ENCODE measurements at places on chromosomes 11 and 22.

DNA sequence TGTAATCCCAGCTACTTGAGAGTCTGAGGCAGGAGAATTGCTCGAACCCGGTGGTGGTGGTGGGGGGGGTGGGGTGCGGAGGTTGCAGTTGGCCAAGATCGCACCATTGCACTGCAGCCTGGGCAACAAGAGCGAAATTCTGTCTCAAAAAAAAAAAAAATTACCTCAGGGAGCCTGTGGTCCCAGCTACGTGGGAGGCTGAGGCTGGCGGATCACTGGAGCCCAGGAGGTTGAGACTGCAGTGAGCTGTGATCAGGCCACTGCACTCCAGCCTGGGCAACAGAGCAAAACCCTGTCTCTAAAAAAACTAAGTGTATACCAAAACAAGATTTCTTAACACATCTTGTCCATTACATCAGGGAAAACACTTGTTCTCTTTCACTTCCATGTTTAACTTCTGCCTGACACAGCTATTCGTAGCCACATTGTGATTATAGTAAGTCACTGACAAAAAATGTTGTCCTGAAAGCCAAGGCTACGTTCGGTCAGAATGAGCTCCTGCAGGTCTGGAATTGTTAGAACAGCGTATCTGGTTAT, 1.4 kb downstream of the TMEM80 start:
- no peak for DNase-seq

DNA sequence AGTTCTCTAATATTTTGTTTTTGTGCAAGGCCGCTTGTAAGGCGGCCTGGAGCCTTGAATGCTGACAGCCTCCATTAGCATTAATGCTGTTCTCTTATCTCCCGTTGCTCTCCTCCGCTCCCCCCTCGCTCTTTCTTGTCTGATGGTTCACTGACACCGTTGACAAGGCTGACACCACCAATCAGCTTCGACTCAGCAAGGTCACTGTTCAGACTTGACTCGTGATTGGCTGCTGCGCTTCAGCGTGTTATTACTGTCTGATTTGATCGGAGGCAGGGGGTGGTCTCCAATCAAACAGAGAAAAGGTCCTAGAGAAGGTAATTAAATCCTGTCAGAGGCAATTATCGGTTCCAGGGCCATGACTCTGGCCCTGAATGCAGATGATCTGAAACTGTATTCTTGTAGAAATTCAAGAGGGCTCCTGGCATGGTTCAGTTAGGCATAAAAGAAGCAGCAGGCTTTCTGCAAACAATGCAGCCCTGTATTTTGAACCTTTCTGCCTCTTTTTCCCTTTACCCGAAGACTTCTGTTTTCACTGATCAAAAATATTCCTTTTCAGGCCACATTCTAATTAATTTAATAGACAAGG, 49.3 kb upstream of the MPPED2 start:
- peak; percentile 6 for DNase-seq

GRCh38 chr11:22084564-22084963, 108.3 kb upstream of the ANO5 start:
- DNase-seq, result no peak

DNA sequence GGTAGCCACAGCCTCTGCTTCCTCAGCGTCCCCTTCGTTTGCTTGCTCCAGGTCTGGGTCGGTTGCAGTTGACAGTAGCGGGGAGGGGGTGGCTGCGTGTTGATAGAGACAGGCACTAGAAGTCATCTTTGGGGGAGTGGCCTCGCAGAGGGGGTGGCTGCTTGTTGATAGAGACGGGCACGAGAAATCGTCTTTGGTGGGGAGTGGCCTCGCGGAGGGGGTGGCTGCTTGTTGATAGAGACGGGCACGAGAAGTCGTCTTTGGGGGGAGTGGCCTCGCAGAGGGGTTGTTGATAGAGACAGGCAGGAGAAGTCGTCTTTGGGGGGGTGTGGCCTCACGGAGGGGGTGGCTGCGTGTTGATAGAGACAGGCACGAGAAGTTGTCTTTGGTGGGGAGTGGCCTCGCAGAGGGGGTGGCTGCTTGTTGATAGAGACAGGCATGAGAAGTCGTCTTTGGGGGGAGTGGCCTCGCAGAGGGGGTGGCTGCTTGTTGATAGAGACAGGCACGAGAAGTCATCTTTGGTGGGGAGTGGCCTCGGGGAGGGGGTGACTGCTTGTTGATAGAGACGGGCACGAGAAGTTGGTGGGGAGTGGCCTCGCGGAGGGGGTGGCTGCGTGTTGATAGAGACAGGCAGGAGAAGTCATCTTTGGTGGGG, 328.3 kb downstream of the TBC1D22A start:
- no peak for DNase-seq

DNA sequence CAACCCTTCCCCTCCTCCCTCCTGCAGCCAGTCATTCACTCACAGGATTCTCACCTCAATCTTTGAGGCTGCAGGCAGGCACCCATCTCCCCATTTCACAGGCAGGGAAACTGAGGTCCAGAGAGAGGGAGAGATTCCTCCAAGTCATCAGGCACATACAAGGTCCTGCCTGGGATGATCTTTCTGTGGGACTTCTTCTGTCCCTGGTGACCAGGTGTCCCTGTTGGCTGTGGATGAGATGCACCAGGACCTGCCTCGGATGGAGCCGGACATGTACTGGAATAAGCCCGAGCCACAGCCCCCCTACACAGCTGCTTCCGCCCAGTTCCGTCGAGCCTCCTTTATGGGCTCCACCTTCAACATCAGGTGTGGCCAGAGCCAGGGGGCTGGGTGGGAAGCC, 7.8 kb downstream of the FTH1 start:
- DNase-seq, result no peak

DNA sequence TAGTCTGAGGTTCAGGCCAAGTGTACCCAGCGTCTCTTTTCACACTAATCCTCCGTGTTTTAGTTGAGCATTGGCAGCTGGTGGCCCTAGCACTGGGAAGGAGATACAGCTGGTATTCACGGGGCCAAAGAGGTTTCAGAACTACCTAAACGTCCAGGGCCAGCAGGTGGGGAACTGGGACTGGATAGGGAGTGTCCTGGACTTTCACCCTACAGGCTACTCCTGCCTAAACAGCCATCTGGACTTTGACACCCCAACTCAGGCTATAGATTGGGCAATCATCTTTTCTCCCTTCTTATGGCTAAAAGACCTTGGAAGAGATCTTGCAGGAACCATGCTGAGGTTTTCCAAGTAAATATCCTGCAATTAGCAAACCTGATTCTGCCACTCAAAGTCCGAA, 2.8 kb downstream of the SPON1 start:
- DNase-seq, result no peak

DNA sequence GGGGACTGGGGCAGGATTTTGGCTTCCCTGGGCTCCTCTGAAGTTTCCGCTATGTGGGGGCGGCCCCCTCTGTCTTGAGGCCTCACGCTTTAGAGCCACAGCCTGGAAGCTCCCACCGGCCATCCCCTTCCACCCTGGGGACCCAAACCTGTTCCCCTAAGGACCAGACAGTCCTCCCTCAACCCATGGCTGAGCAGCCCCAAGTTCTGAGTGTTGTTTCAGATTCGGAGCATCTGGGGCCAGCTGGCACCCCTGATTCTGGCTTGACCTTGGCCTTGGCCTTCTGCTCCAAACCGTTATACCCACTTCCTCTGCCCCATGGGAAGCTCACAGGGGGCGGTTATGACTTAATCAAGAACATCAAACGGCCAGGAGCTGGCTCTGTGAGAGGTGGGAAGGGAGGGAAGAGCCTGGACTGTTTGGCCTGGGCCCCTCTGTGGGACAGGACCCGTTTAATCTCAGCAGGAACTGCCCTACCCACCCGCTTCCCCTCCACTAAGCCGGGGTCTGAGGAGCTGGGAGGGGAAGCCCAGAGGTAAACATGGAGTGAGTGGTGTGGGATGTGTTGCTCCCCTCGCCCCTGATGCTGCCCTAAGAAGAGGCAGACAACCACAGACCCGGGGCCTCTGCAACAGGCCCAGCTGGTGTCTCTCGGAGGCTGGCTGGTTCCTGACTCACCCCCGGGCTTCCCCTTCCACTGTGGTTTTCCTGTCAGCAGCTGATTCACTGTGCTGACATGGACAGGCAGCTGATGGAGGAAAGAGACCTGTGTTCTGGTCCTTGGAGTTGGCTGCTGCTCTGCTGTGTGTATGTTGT, 3.4 kb downstream of the CD82 start:
- peak; percentile 72 for DNase-seq

- DNase-seq, result no peak
Measured at GRCh38 chr11:69504576-69505335, 23.3 kb downstream of the LINC01488 start.

DNA sequence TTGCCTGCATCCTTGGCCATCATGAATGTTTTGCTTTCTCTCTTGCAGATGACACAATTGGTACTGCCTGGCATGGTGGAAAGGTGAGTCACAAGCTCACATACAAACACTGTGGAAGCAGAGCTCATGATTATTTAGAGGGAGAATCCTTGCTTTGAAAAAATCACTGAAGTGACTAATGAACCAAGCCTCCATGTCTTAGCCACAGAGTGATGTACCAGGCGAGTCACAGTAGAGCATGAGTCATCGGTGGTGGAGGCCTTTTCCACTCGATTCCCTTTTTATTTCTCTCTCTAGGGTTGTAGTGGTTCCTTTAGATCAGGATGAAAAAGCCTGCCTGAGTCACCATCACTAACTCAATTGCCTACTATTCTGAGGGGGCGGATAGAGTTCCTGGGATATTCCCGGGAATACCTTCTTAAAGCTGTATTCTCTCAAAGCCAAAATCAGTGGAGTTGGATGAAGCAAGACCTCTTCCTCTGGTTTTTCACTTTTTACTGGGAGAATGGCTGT, 49.6 kb upstream of the ALKBH3 start:
- DNase-seq, result no peak

DNA sequence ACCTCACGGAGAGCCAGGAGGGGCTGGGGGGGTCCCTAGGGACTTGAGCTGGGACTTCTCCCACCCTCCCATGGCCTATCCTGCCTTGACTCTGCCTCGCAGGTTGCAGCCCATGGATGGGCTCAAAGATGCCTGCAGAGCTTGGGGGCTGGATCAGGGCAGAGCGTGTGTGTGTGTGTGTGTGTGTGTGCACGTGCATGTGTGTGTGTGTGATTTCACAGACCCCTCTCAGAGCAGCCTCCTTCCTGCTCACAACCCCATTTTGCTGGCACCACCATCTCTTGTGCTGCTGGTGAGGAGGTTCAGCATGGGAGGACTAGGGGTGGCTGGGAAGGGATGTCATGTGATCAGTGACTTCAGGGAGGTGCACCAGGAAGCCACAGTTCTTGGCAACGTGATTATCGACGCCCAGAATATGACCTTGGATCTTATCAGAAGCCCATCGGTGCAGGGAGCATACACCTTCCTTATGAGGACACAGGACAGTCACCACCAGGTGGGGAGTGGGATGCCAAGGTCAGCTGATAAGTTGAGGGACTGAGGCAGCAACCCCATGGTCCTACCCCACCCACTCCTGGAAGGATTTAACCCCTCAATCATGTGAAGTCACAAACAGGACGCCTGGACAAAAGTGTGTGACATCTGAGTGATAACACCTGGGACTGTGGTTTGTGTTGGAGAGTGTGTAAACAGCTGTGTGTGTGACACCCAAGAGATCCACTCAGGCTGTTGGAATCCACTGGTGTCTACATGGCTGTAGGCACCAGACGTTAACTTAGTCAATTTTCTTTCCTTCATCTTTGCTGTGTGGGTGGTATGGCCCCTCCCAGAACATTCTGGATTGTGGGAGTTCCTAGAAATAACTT, 1.8 kb upstream of the NAALADL1 start:
- no peak for DNase-seq

DNA sequence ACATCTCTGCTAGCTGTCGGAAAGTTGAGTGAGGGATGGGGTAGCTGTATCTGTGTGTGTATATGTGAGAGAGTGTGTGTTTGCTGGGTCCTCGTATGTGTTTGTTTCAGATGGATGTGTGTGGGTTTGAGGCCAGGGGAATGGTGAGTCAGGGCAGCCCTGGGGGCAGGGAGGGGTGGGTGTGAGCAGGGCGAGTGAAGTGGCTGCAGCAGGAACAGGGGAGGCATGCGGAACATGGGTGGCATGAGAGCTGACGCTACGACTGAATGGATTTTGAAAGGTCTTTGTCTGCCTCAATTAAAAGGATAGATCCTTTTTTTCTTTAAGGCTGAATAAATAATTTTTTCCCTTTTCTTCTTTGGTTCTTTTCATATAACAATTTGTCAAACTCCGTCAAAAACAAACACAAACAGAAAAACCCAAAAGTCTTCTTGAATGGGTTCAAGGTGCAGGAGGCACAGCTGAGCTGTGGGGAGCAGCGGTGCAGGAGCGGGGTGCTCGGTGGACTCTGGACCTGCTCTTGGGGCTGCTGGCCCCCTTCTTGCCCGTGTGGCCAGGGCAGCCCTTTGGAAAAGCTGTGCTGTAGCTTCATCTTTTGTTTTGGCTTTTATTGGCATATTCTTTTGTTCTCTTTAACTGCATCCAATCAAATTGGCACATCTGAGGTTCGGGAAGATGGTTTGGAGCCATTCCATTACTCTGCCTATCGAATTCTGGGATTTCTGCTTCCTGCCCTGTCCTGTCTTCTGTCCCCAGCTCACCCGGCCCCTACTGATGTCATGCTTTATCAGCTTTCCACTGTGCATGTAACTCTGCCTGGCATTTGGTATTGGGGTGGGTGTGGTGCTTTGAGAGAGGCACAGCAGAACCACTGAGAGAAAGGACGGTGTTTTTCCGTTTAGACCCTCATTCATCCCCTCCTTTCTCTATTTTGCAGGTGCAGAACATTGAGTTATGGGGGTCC, 80.1 kb downstream of the ADAMTS15 start:
- DNase-seq, result no peak

DNA sequence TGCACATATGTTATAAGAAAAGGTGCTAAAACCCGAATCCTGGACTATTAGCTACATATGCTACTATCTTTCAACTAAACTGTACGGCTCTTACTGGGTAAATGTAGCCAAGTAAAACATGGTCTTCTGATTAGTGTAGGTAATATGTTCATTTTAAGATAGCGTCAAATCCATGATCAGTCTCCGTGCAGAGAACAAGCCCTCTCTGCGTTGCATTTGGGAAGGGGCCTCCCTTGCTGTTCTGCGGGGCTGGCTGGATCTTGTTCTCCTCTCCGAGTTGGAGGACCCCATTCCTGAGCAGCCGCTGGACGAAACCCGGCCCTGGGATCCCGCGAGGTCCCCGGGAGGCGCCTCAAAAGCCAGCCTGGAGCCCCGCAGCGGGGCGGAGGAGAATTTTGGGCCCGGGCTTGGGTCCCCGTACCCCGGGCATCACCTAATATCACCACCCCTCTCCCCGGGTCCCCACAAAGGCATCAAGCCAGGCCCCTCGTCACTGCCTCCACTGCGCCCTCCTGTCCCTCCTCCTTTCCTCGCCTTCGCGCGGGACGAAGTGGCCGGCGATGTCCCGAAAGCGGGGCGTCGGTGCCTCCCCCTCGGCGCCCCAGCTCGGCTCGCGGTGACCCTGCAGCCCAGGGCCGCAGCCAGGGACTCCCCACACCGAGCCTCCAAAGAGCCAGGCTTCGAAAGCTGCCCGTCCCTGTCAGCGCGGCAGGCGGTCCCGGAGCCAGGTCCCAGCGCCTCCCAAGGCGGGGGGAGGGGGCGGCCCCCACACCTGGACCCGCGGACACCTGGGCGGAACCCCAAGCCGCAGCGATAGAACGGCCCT, 54.5 kb upstream of the FBXO3 start:
- DNase-seq, result no peak

DNA sequence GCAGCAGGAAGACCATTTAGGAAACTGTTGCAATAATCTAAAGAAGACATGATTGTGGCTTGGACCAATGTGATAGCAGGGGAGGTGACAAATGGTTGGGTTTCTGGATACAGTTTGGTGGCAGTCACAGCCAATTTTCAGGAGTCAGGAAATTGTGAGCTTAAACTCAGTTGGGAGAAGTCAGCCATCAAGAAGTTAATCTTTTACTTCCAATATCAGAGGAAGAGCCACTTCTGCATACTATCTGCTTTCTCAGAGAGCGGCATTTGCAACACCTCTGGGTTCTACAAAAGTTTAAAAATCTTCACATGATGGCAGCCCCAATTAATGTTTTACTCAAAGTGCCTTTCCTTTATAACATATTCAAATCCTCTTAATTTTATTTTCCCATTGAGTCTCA, 33.7 kb upstream of the PDE3B start:
- no peak for DNase-seq
